ENCODE measurements at places on chromosomes 3 and 15.

DNA sequence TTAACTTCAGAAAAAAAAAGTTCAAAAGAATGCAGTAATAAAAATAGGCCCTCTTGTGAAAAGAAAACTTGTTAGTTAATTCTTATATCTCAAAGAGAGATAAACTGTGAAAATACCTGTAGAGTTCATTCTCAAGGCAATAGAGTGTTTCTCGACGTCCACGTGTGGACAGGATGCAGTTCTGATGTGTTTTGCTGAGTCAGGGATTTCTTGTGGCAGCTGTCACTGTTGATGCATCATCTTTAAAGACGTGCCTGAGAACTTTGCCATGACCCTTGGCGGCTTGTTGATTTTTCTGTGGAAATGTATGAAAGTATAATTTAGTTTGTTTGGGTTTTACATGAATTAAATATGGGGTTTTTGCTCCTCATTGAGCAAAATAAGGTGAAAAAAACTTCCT, 702.2 kb downstream of the NLGN1 start:
- DNase-seq: no peak

GRCh38 chr3:59508273-59508672, 458.4 kb upstream of the CFAP20DC start:
- DNase-seq: no peak

GRCh38 chr15:66820481-66821176, 118.6 kb downstream of the SMAD6 start:
- DNase-seq: no peak

DNA sequence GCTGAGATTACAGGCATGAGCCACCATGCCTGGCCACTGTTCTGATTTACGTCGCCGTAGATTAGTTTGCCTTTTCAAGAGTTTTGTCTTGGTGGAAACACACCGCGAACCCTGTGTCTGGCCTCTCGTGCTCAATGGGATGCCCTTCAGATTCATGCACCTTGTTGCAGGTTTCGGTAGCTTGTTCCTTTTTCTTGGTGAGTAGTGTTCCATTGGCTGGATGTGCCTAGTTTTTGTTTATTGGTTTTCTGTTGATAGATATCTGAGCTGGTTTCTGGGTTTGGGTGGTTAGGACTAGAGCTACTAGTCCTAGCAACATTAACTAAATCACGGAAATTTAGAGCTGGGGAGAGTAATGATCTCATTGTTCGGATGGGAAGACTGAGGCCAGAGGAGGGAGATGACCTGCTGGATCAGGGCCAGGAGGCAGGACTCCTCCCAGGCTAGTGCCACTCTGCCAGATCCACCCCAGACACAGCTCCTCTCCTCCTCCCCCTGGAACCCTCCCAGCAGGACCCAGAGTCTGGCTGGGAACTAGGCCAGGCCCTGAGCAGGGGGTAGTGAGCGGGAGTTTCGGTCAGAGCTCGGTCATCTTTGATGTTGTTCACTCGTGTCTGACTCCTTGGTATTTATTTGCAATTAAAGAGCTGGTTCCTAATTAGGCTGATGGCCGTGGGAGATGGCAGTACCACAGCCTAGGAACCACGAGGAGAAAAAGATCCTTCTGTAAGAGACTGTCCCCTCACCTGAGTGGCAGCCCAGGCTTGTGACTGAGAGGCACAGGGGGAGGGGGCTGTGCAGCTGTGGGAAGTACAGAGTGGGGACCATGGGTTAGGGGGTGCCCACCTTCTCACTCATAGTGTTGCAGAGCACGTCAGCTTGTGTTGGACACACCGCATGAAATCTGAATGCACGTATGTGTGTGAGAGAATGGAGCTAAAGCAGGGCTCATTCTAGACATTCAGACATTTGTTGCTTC, 73.4 kb downstream of the SMAD6 start:
- DNase-seq: no peak

Data from naive thymus-derived CD4-positive, alpha-beta T cell (primary cell).